NCI-H446 (cell line): ENCODE measurements at places on chromosomes 6 and 20.
A peak's percentile ranks its signal among the peaks of the same experiment; 100 is the strongest.

GRCh38 chr6:37520926-37521325, 21.2 kb upstream of the CCDC167 start:
- DNase-seq = no peak

GRCh38 chr20:15107931-15108330, 770.5 kb upstream of the FLRT3 start:
- no peak for DNase-seq

DNA sequence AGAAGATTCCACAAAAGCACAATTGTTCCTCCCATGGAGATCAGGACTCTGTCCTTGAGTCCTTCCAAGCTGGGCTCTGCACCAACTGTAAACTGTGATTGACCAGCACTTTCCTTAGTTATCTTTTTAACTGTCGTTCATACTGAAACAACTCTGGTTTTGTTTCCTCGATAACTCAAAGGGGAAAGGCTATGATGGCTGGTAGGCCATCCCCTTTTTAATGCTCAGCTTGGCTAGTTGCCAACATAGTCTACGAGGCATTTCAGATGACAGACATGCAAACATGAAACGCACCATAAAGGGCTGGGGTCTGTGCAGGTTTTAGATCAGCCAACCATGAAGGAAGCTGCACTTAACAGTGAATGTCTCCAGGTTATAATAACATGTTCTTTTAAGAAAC, 497.1 kb upstream of the ARID1B start:
- DNase-seq = no peak

DNA sequence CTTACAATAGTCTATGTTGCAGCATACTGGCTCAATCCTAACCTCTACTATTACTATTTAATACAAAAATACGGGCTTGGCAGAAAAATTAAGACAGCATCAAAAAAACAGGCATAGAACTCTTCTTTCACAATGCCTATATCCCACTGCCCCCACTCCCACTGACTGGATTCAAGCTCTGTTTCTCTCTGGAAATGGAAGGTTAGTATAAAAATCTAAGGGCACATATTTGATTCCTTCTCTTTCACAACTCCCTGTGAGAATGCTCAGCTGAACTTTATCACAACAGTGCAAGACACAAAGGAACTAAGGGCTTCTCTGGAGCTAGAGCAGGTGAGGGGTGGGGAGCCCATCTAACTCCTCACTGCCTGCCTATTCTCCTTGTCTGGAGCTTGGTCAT, 258.4 kb upstream of the FAM83B start:
- no peak for DNase-seq

DNA sequence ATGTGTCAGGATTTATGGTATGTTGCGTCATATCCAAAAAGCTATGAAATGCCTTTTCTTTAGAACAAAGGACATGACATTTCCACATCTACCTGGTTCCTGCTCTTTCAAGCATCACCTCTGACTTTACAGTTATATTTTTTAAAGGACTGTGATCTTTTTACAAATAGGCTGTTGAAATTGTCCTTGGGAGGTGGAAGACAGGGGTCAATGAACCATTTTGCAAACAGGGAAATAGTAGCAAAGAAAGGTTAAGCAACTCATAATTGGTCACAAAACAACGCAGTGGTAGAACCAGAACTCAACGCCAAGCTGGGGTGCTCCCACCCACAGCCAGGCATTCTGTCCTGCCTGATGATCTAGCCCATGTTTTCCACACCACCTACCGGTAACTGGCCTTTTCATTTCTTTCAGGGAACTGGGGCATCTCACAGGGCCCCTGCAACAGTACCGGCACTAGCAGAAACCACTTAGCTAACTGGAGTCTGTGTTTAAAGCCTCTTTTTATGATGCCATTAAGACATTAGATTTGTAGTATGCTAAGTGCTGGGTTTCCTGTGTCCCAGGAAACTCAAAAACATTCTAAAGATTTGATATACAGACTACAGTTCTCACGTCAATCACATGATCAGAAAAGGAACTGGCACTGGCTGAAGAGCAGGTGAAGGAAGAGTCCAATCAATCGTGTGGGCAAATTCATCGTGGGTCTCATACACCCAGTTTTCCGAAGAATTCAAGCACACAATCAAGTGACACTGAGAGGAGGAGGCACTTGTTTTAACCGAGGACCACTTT, 13.9 kb downstream of the ZNF217 start:
- DNase-seq = no peak

DNA sequence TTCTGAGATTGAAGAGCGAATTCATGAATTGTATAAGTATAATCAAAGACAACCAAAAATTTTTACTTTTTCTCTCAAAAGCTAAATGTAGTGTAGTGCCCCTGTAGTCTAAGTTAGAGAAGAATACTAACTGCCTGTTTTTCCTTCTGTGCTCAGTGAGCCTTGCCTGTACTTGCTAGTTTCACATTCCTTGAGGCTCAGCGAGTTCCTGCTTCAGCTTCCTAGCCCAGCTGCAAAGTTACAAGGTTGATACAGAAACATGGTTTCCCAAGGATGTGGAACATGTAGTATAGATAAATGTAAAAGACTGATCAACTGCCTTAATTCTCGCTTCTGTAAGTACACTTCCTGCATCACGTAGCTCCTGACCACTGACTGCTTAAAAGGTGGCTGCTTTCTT, 33.1 kb upstream of the SEC63 start:
- DNase-seq = no peak

- no peak for DNase-seq
Observed at GRCh38 chr20:5061213-5061612, 58.5 kb downstream of the PCNA start.

GRCh38 chr6:129890701-129891100, 29.6 kb upstream of the TMEM244 start:
- DNase-seq = no peak

- peak; percentile 29 for DNase-seq
Observed at GRCh38 chr6:114431641-114432040, 88.8 kb upstream of the HS3ST5 start.

DNA sequence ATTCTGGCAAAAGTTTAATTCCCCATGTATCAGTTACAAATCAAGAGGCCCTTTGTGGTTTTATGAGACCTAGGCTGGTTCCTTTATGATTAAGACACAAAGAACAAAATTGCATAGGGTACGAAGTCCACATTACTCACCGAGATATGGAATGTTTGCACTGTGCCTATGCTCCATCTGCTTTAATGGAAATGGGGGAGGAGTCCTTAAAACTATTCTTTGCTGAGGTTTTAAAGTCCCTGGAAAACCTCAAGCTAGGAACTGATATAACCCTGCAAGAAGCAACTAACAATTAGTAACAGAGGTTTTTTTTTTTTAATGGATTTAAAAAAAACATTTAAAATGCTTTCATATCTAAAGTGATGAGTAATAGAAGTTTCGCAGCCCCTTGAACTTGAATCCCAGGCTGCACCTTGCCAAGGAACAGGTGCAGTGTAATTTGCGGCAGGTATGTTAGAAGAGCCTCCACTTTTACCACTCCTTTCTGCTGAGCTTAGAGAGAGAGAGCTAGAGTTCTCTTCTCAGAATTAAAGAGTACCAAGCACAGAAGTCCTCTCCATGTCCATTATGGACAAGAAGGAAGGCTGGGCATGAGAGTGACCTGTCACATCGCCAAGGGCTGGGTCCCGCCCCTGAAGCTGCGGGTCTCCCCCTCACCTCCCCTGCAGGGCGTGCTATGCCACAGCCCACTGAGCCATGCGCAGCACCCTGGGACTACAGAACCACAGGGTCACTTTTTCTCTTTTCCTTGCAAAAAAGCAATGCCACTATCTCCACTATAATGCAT, 2.3 kb downstream of the SERPINB1 start:
- no peak for DNase-seq

- DNase-seq = no peak
Observed at GRCh38 chr6:20538907-20539306, 4.7 kb downstream of the CDKAL1 start.

- peak; percentile 86 for DNase-seq
Observed at GRCh38 chr20:19807191-19807945, 49.3 kb downstream of the RIN2 start.

DNA sequence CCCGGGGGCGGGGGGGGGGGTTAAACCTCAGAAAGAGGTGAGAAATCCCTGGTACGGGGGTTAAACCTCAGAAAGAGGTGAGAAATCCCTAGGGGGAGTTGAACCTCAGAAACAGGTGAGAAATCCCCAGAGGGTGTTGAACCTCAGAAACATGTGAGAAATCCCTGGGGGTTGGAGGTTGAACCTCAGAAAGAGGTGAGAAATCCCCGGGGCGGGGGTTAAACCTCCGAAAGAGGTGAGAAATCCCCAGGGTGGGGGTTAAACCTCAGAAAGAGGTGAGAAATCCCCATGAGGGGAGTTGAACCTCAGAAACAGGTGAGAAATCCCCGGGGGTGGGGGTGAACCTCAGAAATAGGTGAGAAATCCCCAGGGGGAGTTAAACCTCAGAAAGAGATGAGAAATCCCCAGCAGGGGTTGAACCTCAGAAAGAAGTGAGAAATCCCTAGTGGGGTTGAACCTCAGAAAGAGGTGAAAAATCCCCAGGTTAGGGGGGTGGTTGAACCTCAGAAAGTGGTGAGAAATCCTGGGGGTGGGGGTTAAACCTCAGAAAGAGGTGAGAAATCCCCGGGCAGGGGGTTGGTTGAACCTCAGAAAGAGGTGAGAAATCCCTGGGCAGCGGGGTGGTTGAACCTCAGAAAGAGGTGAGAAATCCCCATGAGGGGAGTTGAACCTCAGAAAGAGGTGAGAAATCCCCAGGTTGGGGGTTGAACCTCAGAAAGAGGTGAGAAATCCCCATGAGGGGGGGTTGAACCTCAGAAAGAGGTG, 87.4 kb downstream of the PLG start:
- DNase-seq = no peak

- DNase-seq = no peak
Observed at GRCh38 chr6:157325069-157325805, 1.9 kb upstream of the TMEM242 start.

DNA sequence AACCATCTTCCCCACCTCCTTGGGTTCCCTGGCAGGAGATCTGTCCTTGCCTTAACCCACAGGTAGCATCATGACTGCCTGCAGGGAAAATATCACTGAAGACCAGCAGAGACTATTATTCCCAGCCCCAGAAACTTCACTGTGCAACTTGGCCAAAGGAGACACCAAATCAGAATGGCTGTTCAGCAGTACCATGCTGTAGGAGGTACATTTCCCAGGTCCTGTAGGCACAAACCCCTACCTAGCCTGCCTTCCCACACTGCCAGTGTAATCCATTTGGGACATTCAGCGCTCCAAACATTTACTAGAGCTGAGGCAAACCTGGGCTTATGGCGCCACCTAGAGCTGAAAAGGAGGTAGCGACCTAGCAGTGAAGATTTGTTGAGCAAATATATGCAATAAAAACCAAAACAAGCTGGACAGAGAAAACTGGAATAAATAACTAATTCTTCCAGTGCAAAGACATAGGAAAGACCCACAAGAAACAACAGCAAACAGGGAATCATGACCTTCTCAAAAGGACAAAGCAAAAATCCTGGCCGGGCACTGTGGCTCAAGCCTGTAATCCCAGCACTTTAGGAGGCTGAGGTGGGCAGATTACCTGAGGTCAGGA, 60.3 kb downstream of the VTA1 start:
- peak; percentile 39 for DNase-seq

DNA sequence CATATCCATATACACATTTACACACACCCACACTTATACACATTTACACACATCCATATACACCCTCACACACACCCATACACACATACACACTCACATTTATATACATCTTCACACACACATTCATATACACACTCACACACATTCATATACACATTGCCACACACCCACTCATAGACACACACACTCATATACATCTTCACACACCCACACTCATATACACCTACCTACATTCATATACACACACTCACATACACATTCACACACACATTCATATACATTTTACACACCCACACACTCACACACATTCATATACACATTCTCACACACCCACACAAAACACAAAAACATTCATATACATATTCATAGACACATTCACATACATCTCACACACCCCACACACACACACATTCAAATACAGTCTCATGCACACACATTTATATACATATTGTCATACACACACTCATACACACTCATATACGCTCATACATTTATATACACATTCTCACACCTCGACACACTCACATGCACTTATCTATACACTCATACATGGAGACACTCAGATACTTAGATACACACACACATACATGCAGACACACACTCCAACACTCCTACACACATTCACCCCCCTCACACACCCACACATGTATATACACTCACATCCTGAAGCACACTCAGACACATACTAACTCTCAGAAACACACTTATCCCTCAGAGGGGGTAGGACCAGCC, 82.1 kb downstream of the MRPL14 start:
- no peak for DNase-seq

GRCh38 chr6:148885136-148885865, 138.5 kb downstream of the UST start:
- no peak for DNase-seq

- no peak for DNase-seq
Observed at GRCh38 chr6:44672841-44673240, 285.3 kb downstream of the CDC5L start.

GRCh38 chr20:25601659-25602058, 16.3 kb upstream of the NINL start:
- DNase-seq = no peak

DNA sequence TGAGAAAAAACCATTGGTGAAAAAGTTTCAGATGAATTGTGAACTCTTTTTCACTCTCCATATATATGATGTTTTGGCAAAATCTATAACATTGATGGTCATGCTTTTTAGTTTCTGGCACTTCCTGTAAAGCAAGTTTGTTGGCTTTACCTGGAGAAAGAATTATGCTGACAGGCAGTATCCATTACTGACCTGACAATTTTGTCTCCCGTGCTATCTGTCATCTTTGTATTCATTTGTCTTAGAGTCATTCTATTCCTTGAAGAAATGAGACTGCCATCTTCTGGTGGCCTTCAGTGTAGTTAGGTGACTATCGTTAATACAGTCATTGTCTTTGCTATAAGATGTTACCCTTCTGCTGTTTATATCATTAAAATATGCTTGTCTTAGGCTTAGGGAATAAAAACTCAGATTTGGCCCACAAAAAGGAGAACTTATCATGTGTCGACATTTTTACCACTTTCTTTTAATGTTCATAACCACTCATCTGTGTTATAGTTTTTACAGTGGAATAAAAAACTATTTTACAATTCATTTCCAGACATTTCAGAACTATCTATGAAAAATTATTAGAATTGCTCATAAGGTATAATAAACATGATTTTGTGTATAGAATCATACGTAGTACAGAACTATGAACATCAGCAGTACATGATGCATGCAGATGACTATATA, 707.0 kb downstream of the EPM2A start:
- DNase-seq = no peak

DNA sequence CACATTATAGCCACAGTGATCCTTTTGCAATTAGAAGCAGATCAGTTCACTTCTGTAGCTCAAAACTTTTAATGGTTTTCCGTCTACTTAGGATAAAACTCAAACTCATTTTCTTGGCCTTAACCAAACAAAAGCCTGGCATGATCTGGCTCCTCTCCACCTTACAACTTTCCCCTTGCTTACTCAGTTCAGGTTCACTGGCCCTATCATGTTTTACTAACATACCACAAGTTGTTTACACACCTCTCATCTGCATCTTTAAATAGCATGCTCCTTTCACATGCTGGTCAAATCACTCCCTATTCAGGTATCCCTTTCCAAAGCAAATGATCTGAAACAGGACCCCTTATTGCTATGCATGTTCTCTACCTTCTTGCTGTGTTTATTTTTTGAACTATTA, 191.4 kb upstream of the FAM83B start:
- no peak for DNase-seq
